ENCODE measurements at places on chromosomes 1 and 21.

- DNase-seq, result no peak
Observed at GRCh38 chr1:206970446-206970845, at the start of gene FCAMR. TSS of gene FCAMR (minus strand) at chr1:206970460. CDS start at chr1:206970125, 335 bp downstream.

DNA sequence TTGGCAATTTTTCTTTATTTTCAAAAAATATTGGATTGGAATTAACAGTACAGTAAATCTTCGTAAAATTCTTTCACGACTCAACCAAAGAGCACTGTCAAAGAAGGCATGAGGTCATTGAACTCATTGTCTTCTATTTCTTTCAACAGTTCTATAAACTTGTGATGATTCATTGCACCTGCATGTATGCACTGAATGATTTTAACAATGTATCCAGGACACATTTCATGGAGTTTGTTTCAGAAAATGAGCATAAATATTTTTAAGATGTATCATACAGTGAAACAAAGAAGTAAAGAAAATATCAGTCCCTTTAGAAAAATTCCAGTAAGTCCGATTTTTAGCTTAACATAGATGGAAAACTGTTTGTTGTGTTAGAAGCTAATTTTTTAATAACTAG, 33.6 kb upstream of the CD34 start:
- DNase-seq, result no peak

- no peak for DNase-seq
Observed at GRCh38 chr1:26046246-26047095, 553 bp upstream of the SLC30A2 start.

DNA sequence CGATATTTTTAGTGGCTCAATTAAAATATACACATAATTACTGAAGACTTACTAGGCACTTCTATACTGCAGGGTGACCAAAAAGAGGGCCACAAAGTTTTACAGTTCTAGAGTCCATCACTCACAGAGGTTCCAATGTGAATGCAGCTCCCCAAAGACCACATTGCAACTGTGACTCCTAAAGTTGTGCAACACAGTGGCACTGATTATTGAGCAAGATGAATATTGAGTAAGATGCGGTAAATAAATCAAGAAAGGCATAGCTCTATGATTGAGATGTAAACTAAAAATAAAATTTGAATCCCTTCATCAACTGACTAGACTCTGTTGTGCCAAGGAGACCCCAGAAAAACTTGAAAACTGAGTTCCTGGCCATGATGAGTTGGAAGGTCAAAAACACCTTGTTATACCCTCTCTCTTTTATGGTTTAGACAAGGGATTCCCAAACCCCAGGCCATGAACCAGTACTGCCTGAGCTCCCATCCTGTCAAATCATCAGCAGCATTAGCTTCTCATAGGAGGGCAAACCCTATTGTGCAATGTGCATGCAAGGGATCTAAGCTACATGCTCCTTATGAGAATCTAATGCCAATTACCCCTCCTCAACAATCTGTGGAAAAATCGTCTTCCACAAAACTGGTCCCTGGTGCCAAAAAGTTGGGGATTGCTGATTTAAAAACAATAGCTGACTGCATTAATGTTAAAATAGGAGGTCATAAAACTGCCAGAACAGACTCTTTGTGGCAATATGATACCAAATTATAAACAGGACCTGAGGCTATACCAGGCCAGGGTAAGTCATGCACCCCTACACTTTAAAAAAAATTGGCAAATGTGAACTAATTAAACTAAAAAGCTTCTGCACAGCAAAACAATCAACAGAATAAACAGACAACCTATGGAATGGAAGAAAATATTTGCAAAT, 94.3 kb downstream of the ADGRL4 start:
- DNase-seq, result no peak

- no peak for DNase-seq
Observed at GRCh38 chr1:240797050-240797449, 185.1 kb upstream of the GREM2 start.

DNA sequence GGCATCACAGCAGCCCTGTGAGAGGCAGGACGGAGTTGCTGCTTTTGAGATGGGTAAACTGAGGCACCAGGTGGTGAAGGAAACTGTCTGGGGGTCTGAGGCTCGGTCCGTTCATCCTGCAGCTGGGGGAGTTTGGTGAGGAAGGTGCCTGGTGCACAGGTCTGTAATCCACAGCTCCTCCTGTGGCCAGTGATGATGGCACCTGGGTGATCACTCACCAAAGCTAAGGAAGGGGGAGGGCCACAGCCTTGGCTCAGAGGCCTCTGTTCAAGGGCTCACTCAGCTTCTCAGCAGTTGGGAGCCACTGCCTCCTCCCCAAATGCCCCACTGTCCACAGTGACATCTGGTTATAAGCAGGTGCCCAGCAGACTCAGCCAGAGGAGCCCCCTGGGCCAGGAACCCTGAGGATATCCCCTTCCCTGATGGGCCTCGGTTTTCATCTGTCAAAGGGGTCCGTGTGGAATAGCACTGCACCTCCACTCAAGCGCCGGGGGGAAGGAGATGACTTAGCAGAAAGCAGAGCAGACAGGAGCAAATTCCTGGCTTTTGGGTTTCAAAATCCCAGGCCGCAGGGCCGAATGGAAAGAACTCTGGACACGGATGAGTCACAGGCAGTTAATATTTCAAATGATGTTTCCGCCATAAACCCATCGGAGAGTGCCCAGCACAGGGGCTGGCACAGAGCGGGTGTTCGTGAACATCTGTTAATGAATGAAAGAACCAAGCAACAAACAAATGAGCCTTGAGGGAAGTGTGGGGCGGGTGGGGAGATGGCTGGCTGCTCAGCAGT, 82.8 kb downstream of the DMRTB1 start:
- DNase-seq, result peak; percentile 52

DNA sequence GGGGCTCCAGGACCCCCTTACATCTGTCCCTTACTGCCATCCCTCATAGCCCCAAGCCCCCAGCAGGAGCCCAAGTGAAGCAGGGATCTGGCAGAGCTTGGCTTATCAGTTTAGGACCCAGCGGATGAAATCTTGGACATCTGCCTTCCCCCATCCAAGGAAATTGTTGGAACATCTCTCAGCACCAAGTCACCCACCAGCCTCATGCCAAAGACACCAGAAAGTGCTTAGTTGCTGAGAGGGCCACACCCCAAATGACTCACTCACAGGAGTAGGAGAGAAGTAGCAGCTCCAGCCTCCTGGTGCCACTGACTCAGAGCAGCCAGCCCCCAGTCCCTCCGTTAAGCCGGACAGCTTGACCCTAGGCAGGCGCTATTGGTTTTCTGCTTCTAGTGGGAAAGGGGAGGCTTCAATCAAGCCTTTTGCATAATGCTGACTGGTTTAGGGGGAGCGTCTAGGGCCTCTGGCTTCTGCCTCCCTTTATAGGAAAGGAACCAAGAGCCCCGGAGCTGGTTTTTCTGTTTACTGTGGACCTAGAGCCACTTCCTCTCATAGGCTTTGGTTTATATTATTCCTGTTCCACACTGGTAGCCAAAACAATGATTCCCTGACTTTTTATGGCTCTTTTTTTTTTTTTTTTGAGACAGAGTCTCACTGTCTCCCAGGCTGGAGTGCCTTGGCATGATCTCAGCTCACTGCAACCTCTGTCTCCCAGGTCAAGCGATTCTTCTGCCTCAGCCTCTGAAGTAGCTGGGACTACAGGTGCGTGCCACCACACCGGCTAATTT, 114.2 kb upstream of the IPO9 start:
- no peak for DNase-seq

GRCh38 chr1:183096894-183097293, 73.7 kb downstream of the LAMC1 start:
- peak; percentile 75 for DNase-seq

GRCh38 chr1:161133220-161133740, 813 bp upstream of the DEDD start:
- DNase-seq, result no peak

- no peak for DNase-seq
Observed at GRCh38 chr1:226132728-226133503, 53.6 kb downstream of the ACBD3 start.

DNA sequence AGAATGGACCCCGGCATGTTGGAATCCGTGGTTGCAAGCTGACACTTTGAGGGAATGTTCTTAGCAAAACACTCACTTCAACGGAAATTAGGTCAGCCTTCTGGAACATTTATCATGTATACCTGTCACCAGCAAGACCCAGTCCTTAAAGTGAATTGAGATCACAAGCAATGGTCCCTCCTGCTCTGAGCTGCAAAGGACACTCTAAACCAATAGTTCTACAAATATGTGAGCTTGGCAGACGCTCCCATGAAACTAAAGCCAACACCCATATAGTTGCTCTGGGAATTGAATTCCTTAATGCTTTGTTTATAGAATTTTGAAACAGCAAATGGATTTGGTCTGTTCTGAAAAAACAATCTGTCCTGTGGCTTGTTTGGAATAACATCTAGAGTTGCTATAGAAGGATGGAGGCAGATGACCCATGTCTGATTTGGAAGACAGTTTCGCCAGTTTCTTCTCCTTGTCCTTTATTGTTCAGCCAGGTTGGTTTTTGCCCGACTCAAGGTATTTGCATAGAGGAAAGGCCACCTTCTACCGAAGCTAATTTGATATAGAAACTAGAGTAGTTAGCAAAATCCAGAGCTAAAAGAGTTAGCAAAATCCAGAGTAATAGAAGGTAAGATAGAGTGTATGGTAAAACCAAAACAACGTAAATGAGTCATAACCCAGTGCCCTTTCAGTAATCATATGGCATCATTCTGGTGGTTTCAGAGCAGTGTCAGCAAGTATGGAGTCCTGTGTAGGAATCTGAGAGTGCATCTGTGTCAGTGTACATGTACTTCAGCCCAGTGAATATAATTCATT, 236.2 kb downstream of the NFIA start:
- peak; percentile 84 for DNase-seq

- no peak for DNase-seq
Observed at GRCh38 chr1:26536081-26536480, 6.5 kb downstream of the RPS6KA1 start.

DNA sequence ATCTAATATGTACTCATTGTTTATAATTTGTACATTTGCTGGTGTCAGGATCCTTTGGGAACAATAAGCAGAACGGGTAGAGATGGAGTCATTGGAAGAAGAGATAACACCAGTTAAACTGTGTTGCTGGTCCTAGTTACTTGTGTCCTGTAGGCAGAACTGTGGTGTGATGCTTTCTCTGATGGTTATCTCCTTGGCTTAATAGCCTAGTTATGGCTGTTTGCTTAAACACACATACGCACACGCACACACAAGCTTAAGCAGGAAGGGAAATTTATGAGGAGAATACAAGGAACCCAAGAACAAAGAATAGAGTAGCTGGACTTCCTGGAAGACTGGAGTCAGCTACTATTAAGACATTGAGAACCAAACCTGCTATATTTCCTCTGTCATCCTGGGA, 5.7 kb upstream of the PKN2 start:
- no peak for DNase-seq

- DNase-seq, result no peak
Observed at GRCh38 chr1:31792541-31792940, 23.3 kb downstream of the SPOCD1 start.

DNA sequence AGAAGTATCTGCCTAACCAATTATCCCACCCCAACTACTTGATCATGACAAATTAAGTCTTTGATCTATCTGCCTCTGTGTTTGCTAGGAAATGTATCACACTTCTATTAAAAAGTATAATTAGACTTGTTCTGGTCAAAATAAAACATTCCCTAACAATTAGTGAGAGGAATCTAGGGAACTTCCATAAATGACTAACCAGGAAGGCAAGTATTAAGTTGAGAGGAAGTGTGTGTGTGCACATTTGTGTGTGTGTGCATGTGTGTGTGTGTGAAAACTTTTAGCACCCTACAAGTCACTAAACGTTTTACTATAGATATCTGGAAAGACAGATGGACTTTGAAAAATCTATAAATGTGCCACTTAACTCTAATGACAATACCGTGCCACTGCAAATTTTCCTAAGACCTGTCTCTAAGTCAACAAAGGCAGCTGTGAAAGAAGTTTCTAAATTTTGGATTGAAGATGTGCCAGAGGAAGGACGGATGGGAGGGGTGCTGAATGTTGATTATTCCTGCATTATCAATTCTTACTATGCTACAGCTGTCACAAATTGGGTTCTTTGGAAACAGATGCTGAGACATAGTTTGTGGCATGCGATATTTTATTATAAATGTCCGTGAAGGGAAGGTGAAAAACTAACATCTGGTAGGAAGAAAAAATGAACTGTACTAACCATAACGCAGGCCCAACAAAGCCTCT, 567.1 kb downstream of the PTPRC start:
- DNase-seq, result no peak

DNA sequence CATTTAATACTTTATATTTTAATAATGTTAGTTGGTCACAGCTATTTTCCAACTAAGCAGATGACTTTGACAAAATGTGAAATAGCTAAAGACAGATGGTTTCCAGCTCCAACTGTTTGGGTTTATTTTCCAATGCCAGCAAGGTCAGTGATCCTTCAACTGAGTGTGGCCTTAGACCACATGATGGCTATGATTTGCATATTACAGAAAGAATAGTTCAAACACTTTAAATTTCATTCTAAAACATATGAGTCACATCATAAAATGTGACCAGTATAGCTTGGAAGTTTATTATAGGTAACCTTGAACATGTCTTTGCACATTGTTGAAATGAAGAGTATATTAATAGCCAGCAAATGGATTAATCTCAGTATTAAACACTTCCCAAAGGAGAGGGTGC, 454.0 kb upstream of the C1orf87 start:
- DNase-seq, result no peak

- DNase-seq, result no peak
Observed at GRCh38 chr1:36645867-36646266, 163.2 kb upstream of the CSF3R start.

DNA sequence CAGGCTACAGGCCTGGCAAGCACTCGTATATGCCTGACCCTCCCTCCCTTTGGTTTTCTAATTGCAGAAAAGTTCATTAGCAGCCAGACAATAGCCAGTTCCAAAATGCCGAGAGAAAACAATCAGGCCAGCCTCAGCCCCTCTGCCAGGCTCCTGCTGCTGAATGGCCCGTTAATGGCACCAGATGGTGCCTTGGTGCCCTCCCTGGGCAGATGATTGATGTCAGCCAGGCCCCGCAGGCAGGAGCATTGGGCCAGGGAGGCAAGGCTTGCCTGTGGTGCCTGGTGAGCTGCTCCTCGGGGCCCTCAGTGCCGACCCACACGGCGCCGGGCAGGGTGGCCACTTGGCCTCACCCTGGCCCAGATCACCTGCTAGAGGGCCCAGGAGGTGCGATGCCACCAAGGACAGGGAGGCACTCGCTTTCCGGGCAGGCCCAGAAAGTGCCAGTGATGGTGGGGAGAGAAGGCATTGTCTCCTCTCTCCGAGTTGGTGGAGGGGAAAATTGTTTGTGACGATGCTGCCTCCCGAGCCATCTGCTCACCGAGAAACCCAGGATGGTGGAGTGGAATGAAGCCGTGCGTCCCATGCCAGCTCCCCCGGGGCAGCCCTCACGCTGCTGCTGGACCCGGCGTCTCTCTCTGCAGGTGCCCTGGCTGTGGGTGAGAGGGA, 28.1 kb downstream of the QSOX1 start:
- no peak for DNase-seq

All from hindlimb muscle (tissue), 1 donor.